ENCODE measurements at places on chromosomes 7 and 10.

- peak; percentile 30 for DNase-seq
These were observed 5.8 kb downstream of the GHRHR start for GRCh38 chr7:30969604-30969970.

DNA sequence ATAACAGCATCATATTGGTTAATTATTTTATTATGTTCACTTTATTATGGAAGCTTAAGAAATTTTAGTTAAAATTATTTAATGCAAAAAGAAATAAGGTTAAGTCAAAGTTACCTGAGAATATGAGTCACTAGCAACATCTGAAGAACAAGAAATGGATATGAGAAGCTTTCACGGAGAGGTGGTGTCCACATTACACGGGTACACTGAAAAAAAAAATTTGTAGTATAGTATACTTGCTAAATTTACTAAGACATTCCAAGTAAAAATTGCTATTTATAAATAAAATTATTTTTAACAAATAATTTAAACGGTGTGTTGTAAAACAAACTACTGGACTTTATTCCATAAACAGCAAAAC, 63.9 kb downstream of the DPY19L1 start:
- DNase-seq, result no peak

DNA sequence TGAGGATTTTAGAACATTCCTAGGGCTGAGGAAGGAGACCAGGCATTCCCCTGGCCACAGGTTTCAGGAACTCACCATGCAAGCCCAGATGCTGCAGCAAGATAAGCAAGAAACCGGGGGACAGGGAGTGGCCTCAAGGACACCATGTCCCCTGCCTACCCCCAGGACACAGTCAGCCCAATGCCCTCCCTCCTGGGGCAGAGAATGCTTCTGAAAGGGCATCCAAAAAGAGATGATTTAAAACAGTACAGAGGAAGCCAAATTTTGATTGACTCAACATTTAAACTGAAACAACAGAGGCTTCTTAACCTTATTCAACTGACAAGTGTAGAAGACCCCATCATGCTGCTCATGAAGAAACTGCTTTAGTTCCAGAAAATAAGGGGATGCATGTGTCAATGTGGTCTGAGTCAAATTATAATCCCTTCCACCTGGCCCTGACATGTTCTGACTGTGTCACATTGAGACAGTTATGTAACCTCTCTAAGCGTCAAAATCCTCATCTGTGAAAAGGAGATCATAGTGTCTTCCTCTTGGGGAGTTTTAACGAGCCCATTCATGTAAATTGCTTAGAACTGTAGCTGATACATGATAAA, 60.0 kb downstream of the ICA1 start:
- no peak for DNase-seq

- no peak for DNase-seq
These were observed 12.4 kb downstream of the BCAP29 start for GRCh38 chr7:107592361-107593024.

DNA sequence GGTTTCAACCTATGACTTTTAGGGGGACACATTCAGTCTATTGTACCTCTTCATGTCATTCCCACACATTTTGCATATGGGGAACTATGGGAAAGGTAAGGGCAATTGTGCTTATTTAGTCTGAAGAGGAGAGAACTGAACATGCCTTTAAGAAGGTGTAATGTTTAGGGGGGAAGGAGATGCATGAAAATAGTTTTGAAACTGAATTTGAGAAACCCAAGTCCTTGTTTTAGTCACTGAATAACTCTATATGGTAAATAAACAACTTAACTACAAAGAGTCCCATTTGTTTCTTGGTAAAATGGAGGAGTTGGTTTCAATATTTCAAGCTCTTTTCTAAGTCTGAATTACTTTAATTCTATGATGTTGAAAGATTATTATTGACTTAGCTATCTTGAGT, 166.1 kb downstream of the DNAJB9 start:
- no peak for DNase-seq

DNA sequence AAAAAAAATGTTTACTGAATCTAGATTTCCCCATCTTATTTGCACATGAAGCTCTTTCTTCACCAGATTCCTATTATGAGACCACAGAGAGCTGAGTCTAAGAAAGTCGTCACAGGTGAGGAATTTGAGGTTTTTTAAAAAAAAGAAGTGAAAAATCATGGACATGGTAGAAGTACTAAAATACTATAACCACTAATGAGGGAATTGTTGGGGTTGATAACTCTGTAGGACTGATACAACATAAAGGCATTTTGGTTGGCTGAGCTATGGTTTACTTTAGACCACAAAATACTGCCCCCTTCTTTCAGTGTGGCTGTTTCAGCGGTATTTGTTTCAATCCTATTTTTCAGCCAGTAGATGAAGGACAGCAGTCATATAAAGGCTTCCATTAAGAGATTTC, 1111.3 kb downstream of the TYW1 start:
- no peak for DNase-seq
